Astrocyte of the spinal cord (primary cell): ENCODE measurements at places on chromosomes 5 and 9.

- no peak for DNase-seq
Measured at GRCh38 chr5:162436055-162436454, 368.5 kb downstream of the GABRG2 start.

- no peak for DNase-seq
Measured at GRCh38 chr5:86447362-86447761, 170.4 kb upstream of the COX7C start.

DNA sequence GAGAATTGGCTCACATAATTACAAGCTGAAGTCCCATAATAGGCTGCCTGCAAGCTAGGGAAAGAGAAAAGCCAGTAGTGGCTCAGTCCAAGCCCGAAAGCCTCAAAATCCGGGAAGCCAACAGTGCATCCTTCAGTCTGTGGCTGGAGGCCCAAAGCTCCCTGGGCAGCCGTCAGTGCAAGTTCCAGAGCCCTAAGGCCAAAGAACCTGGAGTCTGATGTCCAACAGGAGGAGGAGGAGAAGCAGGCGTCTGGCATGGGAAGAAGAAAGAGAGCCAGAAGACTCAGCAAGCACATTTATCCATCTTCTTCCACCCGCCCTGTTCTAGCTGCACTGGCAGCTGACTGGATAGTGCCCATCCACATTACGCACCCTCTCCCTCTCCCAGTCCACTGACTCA lies 213.4 kb downstream of the GAS1 start:
- no peak for DNase-seq

GRCh38 chr5:132267166-132267739 lies 9.8 kb downstream of the PDLIM4 start:
- no peak for DNase-seq

DNA sequence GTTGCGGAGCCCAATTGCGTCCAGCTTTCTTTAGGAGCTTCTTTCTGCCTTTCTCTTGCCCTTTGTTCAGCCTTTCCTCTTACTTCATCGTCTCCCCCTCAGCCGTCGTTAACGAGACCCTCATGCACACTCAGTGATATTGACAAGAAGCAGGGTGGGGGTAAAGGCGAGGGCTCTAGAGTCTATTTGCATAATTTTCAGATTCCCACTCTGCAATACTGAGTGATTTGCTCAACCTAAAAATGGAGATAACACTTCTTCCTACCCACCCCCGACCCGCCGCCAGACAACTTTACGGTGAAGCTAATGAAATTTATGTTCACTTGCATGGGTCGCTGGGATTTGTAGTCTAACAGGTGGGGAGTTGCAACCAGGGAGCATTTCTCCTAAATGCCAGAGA lies 1.3 kb upstream of the TBC1D2 start:
- no peak for DNase-seq

DNA sequence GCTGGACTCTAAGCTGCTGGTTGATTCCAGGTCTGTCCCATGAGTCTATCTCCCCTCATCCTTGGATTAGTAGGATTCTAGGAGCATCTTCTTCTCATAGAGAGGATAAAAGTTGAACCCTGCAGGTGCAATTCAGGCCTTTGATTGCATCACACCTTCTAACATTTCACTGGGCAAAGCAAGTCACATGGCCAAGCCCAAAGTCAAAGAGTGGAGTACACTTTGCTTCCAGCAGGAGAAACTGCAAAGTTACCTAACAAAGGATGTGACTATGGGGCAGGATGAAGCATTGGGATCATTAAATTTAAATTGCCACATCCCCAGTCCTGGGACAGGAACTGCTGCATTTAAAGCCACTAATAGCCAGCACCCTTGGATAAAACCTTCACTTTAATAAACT lies 51.0 kb upstream of the EGFLAM start:
- DNase-seq, result no peak

DNA sequence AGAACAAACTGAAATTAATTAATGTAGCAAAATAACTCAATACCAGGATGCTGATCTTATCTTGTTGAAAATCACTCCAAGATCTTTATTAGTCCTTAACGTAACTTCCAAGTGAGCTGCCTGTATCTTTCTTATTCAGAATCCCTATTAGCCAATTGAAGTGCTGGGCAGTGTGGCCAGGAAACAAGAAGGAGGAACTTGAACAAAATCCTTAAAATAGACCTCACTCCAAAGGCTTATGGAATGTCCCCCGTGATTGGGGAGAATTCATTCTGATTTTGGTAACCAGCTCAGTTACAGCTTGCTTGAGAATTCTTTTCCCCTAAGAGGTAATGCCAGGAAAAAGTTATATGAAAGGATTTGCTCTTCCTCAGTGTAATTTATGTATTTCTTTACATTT lies 171.0 kb downstream of the DEPDC1B start:
- no peak for DNase-seq

GRCh38 chr9:135440620-135441019 lies 39.0 kb upstream of the PPP1R26 start:
- no peak for DNase-seq

GRCh38 chr5:39998518-39998917 lies 573.7 kb upstream of the DAB2 start:
- peak; percentile 3 for DNase-seq

GRCh38 chr5:38793099-38793498 lies 52.7 kb upstream of the OSMR start:
- no peak for DNase-seq

DNA sequence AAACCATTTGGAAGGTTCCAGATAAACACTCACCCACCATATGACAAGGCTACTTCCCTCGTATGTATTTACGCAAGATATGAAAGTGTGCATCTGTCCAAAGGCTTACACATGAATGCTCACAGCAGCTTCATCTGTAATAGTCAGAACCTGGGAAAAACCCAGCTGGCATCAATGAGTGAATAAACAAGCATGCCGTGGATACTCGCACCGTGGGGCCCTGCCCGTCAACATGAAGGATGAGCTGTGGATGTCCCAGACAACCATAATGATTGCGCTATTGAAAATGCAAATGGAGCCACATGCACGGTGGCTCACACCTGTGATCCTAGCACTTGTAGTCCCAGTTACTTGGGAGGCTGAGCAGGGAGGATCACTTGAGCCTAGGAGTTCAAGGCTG lies 60.6 kb upstream of the FCN1 start:
- no peak for DNase-seq

GRCh38 chr9:93280661-93281259 lies 96.8 kb downstream of the WNK2 start:
- DNase-seq, result no peak

DNA sequence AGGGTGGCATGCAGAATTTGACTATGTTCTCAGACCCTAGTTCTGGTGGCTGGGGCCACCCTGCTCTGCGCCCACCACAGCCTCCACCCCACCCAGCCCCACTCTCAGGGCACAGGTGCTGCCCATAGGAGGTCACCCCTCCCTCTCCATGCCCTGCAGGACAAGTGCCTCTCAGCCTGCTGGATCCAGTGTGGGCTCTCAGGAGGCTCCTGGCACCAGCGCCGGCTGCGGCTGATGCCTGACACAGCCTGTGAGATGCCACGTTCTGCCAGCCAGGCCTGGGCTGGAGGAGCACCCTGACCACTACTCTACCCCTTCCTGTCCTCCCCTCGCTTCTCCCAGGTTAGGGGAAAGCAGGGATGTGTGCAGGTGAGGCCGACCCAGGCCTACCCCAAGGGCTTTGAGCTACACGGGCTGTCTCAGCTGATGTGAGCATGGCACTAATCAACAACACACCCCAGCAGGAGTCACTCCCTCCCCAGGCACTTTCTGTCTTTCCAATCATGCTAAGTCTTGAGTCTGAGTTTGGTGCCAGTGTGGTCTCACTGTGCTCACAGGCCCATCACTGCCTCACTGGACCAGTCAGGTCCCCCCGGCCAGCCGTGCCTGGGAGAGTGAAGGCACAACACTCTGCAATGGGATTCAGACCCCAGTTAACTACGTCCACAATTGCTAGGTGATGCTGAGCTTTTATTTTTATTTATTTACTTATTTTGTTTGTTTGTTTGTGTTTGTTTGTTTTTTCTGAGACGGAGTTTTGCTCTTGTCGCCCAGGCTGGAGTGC lies 12.1 kb upstream of the BARX1 start:
- no peak for DNase-seq

- DNase-seq, result no peak
Measured at GRCh38 chr9:136098210-136098609, 3.1 kb upstream of the NACC2 start.

DNA sequence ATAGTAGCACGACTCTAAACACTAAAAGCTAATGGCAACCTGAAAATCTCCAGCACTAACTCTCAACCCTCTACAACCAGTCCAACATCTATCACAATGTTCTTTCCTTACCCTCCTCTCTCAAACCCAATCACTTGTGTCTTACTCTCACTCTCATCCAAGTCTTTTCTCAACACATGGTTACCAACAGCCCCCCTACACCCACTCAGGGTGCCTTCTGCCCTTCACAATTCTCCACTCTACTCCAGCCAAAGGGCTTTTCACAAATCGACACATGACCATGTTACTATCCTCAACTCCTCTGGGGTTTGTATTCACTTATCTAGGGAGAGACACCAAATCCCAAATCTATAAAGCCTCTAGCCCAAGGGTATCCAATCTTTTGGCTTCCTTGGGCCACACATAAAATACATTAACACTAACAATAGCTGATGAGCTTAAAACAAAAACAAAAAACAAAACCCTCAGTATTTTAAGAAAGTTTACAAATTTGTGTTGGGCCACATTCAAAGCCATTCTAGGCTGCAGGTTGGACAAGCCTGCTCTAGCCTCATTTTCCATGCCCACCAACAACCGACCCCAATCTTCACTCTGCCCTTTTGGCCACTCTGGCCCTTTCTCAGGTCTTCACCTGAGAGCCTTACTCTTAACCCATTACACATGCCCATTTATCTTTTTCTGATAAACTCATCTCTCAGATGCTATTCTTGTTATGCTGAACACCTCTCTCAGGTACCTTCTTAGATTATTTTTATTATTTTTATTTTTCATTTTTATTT lies 11.7 kb downstream of the HSPA9 start:
- DNase-seq, result no peak

DNA sequence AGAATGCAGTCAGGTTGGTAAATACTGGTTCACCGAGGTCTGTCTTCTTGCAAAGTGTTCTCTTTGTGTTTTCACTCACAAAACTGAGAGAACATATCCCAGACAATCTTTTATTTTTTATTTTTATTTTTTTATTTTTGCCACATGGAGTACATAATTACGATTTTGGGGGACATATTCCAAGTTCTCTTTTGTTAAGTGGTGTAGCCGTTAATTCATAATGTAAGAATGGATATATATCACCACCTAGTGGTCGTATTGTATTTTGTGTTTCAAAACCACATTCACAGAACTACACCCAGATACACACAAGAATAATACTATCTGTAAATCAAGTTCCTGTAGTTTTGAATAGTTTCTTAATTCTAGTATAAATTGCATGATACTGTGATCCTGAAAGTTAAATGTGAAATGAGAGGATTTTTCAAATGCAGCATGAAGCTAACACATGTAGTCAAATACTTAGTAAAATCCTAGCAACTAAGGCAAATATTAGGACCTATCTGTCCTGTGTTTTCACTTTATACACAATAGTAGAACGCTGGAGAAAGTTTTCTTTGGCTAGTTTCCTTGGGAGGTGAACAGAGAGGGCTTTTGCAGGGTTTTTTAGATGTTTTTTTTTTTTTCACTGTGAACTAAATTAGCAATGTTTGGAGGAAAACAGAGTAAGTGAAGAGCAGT lies 92.7 kb downstream of the VCAN start:
- peak; percentile 65 for DNase-seq
